ENCODE measurements at places on chromosomes 2 and 18.
A peak's percentile ranks its signal among the peaks of the same experiment; 100 is the strongest.

DNA sequence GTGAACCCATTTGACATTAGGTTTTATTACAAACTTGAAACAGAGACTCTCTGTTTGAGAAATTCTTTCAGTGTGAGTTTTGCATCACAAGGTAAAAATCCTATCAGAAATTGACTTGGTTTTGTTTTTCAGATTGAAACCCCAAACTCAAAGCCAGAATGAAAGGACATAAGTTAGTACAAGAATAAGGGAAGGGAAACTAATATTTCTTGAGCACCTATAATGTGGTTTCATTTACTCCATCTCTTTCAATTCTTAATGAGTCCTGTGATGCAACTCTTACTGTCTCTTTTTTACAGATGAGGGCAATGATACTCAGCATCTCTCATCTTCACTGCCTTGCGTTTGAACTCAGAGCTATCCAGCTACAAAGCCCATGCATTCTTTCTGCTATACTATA lies 210.0 kb upstream of the SIX3 start:
- no peak for DNase-seq

- DNase-seq, result peak; percentile 84
Measured at GRCh38 chr2:176473177-176473576, 203.9 kb downstream of the MTX2 start.

- DNase-seq, result no peak
Measured at GRCh38 chr2:145748927-145749326, 1229.0 kb upstream of the ZEB2 start.

DNA sequence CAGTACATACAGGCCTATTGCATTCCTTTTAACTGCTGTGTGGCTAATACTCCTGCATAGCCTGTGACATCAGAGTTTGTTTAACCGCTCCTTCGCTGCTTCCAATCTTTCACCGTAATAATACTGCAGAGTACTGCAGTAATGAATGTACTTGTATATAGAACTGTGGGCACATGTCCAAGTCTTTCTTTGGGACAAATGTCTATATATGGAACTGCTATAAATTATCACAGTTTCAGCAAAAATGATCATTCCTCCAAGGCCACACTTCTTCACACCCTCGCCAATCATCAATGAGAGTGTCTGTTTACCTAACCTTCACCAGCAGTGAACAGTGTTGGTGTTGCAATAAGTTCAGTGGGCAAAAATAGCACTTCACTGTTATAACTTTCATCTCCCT lies 230.4 kb downstream of the SP3 start:
- DNase-seq, result no peak

DNA sequence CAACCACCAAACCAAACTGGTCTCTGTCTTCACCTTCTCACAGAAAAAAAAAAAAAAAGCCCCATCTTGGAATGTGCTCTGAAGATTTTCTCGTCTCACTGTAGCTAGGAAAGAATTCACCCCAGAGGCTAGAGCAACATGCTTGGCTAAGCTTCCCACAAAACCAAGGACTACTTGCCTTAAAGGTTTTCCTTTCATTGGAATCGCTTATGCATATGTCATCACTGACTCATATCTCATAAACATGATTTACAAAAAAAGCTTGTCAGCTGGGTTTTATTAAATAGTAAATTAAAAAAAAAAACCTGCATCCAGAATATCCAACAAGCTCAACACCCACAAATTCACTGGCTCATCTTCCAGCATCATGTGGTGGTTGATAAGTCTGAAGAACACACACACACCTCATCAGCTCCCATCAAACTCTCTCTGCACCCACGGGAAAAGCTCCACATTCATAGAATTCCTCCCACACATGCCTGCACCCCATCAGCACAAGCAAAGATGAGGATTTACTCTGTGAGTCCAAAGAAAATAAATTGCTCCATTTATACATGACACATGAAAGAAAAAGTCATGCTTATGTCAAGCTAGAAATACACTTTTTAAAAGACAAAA lies 182.0 kb upstream of the TRIB2 start:
- no peak for DNase-seq

GRCh38 chr2:223537115-223537514 lies 65.0 kb downstream of the SCG2 start:
- DNase-seq, result no peak

Data from RWPE2 (cell line).